Stomach (tissue), 19 donors: ENCODE measurements at places on chromosomes 13 and 19.

DNA sequence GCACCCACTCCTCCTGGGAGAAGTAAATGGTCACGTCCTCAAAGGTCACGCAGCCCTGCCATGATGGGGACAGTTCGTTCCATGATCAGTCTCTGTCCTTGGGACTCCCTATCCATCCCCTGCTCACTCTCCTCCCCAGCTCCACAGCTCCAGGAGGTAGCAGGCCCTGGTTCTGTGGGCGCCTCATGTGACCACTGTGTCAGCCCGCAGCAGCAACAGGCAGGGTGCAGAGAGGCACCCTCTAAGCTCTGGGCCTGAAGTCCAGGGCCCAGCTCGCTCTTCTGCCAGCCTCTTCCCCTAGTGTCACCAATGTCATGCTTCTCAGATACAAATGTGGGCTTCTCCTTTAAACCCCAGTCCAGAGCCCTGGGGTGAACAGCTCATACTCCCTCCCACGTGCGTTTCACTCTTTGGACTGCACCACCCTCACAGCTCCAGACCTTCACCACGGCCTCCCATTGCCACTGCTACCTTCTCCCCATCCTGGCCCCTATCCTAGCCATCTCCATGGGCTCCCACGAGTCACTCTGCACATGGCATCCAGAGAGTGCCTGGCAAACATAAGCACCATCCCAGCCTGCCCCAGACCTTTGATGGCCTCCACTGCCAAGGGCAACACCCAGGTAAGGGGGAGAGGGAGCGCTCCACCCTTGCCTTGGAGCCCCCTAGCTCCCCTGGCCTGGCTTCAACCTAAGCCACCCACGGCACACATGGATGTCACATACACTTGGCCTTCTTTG lies 2.9 kb downstream of the ZNF792 start:
- H3K4me3 ChIP-seq: no peak overlapping the region
- H3K27ac ChIP-seq: no peak overlapping the region
- no peak for DNase-seq
- H3K27me3 ChIP-seq: no peaks in the 10 kb centered on the region
- H3K36me3 ChIP-seq: peaks cover 35% of the 10 kb centered on the region
- peaks cover 24% of the 10 kb centered on the region for H3K4me1 ChIP-seq

DNA sequence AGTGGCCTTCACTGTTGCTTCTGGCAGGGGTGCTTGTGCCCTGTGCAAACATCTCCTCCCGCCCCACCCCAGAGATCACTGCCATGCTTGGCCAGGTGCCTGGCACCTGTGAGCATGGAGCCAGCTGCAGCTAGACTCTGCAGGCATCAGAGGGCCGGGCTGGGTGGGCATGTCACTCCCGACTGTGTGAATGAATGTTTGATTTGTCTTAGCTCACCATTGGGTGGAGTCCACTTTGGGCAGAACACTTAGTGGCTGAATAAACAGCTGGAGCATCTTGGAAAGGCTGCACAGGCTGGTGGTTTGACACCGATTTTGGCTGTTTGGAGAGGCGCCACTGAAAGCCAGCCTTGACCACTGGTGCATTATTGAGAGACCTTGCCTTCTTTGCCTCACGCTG lies 267.3 kb downstream of the DLEU7 start:
- no peak for DNase-seq
- no peaks in the 10 kb centered on the region for H3K36me3 ChIP-seq
- H3K4me3 ChIP-seq: no peak overlapping the region
- H3K4me1 ChIP-seq: peaks cover 13% of the 10 kb centered on the region
- H3K27ac ChIP-seq: no peak overlapping the region

DNA sequence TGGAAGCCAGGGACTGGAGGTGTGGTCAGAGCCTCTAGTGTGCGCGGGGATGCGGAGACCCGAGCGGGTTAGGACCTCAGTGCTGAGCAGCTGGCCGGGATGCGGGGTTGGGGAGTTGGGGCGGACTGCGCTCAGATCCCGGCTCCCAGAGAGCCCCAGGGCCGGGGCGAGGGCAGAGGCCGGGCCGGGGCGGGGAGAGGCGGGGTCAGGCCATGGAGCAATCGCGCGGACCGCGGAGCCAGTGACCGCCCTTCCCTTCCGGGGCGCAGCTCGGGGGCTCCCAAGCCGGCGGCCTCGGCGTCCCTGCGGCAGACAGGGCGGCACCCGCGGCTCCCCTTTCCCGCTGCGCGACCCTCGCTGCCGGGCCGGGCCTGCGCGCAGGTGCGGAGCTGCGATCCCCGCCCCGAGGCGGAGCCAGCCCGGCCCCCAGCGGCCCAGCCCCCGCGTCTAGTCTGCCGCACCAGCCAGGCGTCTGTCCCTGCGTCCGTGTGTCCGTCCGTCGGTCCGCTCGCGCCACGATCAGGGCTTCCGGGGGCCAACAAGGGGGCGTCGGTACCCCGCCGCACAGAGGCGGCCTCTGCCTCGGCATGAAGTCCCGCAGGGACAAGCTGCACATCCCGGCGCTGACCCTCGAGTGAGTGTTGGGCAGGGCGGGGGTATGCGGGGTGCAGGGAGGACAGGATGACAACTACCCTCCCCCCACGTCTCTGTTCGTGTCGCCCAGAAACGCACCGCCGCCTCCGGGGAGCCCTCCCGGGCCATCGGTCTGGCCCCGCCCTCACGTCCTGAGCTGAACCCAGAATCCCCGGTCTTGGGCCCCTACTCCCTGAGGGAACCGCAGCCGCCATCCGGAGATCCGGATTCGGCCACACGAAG lies 12.4 kb downstream of the MAST3 start:
- peak overlapping the region; percentile 76 for H3K27ac ChIP-seq
- peaks cover 13% of the 10 kb centered on the region for H3K4me1 ChIP-seq
- peaks cover 13% of the 10 kb centered on the region for H3K27me3 ChIP-seq
- peak overlapping the region; percentile 69 for H3K4me3 ChIP-seq

DNA sequence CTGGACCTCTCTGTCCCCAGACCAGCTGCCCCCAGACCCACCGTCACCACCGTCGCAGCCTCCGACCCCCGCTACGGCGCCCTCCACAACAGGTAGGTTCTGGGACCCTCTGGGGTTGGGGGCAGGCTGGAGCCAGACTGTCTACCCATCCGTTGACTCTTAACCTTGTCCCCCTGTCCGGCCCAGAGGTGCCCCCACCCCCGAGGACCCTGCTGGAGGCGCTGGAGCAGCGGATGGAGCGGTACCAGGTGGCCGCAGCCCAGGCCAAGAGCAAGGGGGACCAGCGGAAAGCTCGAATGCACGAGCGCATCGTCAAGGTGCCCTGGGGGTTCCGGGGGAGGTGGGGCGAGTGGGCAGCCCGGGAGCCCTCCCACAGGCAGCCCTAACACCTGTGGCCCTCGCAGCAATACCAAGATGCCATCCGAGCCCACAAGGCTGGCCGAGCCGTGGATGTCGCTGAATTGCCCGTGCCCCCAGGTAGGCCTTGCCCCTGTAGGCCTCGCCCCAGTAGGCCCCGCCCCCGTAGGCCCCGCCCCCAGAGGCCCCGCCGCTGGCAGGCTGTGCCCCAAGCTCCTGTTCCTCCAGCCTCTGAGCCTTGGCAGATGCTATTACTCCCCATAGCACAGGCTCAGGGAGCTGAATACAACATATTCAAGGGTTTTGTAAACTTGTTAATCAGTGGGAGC lies 12.9 kb downstream of the CC2D1A start:
- H3K4me3 ChIP-seq: no peak overlapping the region
- no peaks in the 10 kb centered on the region for H3K4me1 ChIP-seq
- H3K27ac ChIP-seq: no peak overlapping the region
- no peak for DNase-seq
- H3K27me3 ChIP-seq: no peaks in the 10 kb centered on the region

DNA sequence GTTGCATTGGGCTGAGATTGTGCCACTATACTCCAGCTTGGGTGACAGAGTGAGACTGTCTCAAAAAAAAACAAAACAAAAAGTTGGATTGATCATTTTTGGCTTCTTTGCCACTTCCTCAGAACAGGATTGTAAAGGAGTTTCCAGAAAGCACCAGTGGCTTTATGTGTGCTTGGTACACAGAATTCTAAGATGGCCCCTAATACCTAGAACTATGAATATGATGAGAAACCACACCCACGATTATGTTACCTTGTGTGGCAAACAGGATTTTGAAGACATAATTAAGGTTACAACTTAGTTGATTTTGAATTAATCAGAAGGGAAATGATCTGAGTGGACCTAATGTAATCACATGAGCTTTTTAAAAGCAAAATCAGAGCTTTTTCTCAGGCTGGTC lies 26.5 kb downstream of the CEACAM1 start:
- no peaks in the 10 kb centered on the region for H3K27me3 ChIP-seq
- H3K4me1 ChIP-seq: peaks cover 15% of the 10 kb centered on the region
- H3K27ac ChIP-seq: no peak overlapping the region
- DNase-seq: no peak
- H3K36me3 ChIP-seq: no peaks in the 10 kb centered on the region

DNA sequence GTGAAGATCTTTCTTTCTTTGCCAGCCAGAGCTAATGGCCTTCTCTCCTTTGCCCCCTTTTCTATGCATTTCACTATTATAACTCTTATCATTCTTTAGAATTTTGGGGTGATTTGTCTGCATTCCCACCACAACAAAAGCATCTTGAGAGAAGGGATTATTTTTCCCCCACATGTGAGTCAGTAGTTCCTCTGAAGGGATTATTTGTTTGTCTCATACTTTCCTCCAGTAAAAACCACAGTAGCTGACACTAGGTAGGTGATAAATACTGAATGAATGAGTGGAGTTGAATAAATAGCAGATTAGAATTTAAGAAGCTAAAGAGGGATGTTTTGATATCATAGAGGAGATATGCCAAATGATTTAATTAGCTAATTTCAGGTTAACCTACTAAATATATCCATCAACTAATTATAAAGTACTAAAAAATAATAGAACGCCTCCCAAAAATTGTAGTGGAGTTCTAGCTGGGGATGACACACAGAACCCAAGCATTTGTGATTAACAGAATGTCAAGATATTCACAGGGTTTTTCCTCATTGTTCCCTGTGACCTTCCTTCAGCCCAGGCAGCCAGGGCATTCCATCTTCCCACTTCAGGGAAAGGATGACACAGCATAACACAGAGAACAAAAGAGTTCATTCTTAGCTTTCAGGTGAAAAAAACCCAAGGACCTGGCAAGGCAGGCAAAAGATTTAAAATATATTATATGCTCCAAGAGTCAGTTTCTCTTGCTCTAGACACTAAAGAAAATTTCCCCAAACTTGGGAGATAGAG lies 3.5 kb upstream of the TBC1D4 start:
- no peak overlapping the region for H3K4me3 ChIP-seq
- H3K4me1 ChIP-seq: peaks cover 9% of the 10 kb centered on the region
- DNase-seq: no peak
- H3K27me3 ChIP-seq: no peaks in the 10 kb centered on the region
- H3K27ac ChIP-seq: no peak overlapping the region
